Panc1 (cell line): ENCODE measurements at places on chromosomes 1 and 21.

DNA sequence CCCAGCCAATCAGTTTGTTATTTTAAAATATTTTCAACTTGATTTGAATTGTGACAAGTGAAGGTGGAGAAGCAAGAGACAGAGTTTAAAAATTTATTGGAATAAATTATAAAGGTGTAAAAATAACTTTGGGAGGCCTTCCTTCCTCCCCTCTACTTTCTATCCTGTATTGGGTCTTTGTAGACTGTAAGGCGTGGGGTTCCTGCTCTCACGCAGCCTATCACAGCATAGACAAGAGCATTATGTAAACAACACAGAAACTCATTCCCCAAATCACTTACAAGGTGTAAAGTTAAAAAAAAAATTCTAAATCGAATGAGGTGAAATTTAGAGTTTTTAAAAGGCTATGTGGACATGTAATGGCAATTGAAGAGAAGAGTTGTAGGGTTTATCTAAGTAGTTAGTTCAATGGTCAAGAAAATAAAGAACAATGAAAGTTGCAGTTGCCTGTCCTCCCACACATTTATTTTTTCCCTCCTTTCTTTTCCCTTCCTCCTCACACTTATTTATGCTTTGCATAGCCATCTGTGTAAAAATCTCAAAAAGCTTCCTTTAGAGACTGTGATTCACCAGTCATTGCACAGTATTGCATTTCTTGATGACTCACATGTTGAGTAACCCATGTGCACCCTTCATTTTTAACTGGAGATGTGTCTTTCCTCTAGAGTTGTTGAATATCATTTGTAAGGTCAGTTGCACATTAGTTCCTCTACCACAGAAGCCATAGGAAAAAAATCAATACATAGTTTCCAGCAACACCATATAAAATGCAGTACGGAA, 242.2 kb downstream of the PTPRC start:
- peak overlapping the region; percentile 65; the same call in 1 of the 2 replicates for H3K27ac ChIP-seq
- peak; percentile 95 for DNase-seq
- H3K27me3 ChIP-seq = no peaks in the 10 kb centered on the region
- no peak overlapping the region for H3K4me3 ChIP-seq
- no peaks in the 10 kb centered on the region; the same call in 1 of the 2 replicates for H3K36me3 ChIP-seq

DNA sequence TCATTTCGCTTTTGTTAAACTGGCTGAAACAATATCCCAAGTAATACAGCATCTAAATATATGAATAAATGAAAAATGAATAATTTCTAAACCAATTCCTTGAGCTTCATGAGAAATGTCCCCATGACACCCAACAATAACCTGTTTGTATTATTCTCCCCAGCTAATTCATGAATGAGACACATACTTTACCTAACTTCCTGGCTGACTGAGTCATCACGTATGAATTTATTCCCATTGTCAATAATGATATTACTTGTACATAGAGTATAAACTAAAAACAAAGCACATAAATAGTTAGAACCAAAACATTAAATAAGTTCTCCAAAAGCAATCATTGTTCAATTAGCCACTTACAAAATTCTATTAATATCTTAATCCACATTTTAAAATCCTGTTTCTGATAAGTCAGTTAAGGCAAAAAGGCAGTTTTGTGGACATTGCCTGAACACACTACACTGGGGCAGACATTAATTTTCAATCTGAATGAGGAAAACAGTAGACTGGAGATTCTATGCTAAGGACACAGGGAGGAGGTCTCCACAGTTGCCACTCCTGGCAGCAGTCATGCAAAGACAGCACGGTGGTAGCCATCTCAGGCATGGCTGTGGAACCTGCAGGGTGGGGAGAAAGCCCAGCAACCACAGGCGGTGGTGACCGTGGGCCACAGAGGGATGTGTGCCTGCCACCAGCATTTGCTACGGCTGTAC, 48.2 kb downstream of the SLC9C2 start:
- no peak overlapping the region for H3K27ac ChIP-seq
- H3K4me3 ChIP-seq = no peak overlapping the region
- no peaks in the 10 kb centered on the region for H3K27me3 ChIP-seq
- H3K4me1 ChIP-seq = no peaks in the 10 kb centered on the region
- no peaks in the 10 kb centered on the region for H3K36me3 ChIP-seq

- DNase-seq = no peak
- H3K27ac ChIP-seq = no peak overlapping the region
- no peaks in the 10 kb centered on the region for H3K36me3 ChIP-seq
- peaks cover 4% of the 10 kb centered on the region; the same call in 1 of the 2 replicates for H3K4me1 ChIP-seq
- no peaks in the 10 kb centered on the region for H3K27me3 ChIP-seq
Observed at GRCh38 chr1:36211841-36212240, 12.4 kb upstream of the THRAP3 start.

GRCh38 chr1:12617901-12618660, at the start of gene DHRS3:
Gene DHRS3 (minus strand): TSS chr1:12618210. CDS start chr1:12617348, 862 bp downstream.
- H3K36me3 ChIP-seq = peaks cover 2% of the 10 kb centered on the region; the same call in 1 of the 2 replicates
- no peaks in the 10 kb centered on the region for H3K27me3 ChIP-seq
- DNase-seq = no peak
- peak within 1 kb of the TSS; percentile 95 for H3K27ac ChIP-seq
- H3K4me3 ChIP-seq = peak within 1 kb of the TSS; percentile 92
- peaks cover 64% of the 10 kb centered on the region for H3K4me1 ChIP-seq
